ENCODE measurements at places on chromosomes 11 and 22.

- no peak for DNase-seq
Observed at GRCh38 chr22:25027959-25028840, 75.7 kb downstream of the KIAA1671 start.

DNA sequence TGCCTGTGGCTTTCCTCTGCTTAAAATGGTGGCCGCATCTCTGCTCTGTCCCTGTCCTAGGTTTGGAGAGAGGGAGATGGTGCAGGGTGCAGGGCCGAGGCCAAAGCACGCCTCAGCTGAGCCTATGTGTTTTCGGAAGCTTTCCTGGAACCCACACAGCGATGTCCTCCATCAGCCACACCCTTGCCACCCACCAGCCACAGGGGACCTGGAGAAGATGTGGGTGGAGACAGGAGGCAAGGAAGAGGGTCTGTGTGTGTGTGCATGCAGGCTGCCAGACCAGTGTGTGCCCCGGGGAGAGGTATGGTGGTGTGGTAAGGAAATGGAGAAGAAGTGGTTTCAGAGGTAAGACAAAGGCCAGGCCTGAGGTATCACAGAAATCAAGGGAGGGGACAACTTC, 155.7 kb downstream of the TBC1D22A start:
- DNase-seq: no peak

DNA sequence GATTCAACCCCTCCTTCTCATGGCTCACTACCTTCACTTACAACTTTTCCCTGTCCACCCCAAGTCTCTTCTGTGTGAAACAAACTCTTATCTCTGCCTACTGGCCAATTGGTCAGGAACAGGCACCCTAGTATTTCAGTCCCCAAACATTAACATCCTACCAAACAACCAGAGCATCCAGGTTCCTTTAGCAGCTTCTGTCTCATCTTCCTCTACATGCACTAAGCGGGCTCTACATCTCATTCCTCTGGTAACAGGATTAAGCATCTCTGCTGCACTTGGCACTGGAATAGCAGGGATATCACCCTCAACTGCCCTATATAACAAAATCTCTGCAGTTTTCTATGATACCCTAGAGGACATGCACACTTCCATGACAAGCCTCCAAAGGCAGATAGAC, 116.2 kb downstream of the JRKL start:
- DNase-seq: no peak

DNA sequence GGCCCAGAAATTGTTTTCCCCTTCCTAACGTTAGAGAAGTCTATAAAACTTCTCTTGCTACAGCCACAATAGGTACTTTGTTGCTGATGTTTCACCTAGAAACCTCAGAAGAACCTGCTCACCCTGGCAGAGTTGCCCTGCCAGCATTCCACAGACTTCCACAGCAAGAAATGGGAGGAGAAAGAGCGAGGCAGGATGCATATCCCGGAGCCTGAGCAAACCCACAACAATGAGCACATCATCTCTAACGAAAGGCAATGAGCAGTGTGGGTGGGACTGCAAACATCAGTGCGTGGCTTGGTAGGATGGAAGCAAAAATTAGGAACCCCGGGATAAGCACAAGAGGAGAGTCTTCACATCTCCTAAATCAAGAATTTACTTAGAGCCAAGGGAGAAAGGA, 892.3 kb downstream of the OPCML start:
- no peak for DNase-seq
